Type B pancreatic cell (in vitro differentiated cells): ENCODE measurements at places on chromosomes 5 and 9. TPM values are rescaled to one million over a fixed set of nuclear protein-coding genes. Genes with fewer than 3 reads are reported as not detected.

- no peak for DNase-seq
These were observed 65.8 kb downstream of the KIAA1958 start for GRCh38 chr9:112552229-112553056.

DNA sequence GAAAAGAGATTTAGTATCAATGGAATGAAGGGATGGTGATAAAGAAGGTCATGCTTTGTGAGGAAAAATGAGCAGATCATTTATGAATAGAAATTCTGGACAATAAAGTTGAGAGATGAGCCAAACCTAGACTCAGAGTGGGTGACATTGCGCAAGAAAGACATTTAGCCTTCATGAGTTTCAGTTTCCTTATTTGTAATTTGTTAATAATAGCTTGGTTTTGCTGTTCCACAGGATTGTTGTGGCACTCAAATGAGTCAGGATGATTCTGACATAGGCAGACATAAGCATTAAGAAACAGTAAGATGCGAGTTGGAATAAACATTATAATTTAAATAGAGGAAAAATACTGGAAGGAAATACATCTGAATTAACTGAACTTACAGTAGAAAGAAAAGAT is 34.8 kb downstream of the ITGA2 start:
- no peak for DNase-seq

Gene ECM2
- 0.24 and 0.51 TPM in 2 replicates for total RNA-seq

- DNase-seq, result no peak
These were observed 193.6 kb downstream of the SREK1 start for GRCh38 chr5:66337626-66338226.

Gene C5
- 4.9 and 10.0 TPM in 2 replicates for total RNA-seq

Gene SHOC1
- total RNA-seq, result not detected in 2 replicates

Gene FAM174A
- 14.2 and 17.8 TPM in 2 replicates for total RNA-seq

GRCh38 chr9:137027369-137028262 is at the start of gene ABCA2:
ABCA2 (minus strand) TSS chr9:137028237; CDS start chr9:137028140, 97 bp downstream.
- no peak for DNase-seq

Gene ALDH1A1
- total RNA-seq, result 242 and 417 TPM in 2 replicates

Gene CATSPER3
- total RNA-seq, result 0.22 and 0.74 TPM in 2 replicates

DNA sequence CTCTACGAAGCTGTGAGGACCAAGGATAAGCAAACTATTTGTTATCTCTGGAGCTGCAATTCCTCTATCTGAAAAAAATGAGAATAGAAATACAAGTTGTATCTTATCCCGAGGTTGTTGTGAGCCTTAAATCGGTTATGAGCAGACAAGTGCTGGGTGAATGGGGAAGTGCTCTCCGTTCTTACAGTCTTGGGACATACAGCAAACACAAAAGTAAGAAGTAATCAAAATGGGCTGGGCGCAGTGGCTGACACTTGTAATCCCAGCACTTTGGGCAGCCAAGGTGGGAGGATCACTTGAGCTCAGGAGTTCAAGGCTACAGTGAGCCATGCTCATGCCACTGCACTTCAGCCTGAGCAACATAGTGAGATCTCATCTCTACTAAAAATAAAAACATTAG is 31.7 kb downstream of the ITK start:
- no peak for DNase-seq

- DNase-seq, result no peak
These were observed 654.1 kb downstream of the RAB3C start for GRCh38 chr5:59236986-59237385.

Gene NEK6
- 4.6 and 19.3 TPM in 2 replicates for total RNA-seq
